Retinal pigment epithelial cell (primary cell): ENCODE measurements at places on chromosomes 2 and 18.

GRCh38 chr2:58571181-58571852 lies 330.2 kb upstream of the FANCL start:
- peak; percentile 65 for DNase-seq

- DNase-seq = no peak
Measured at GRCh38 chr18:68267583-68267982, 447.3 kb downstream of the TMX3 start.

- no peak for DNase-seq
Measured at GRCh38 chr2:12722447-12723316, 5.9 kb downstream of the TRIB2 start.

DNA sequence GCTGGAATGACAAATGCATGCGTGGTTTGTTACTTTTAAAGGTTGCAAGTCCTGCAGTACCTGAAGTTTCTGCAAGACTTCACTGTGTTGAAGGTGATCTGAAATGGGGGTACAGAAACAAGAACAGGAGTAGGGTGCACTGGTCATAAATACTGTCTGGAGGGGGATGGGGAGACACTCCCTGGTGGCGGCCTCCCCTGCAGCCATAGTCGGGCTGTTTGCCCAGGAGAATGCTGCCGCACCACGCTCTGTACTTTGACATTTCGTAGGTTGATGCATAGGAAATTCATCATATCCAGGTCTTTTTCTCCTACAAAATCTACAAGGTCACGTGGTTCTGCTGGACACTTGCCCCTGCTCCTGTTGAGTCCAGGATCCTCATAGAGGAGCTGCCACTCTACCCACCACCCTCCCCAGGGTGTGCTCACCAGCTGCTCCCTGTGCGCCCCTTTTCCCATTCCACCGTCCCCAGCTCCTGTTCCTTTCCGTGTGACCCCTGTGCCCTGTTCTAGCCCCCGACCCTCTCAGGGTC lies 103.8 kb downstream of the RNF144A start:
- no peak for DNase-seq

DNA sequence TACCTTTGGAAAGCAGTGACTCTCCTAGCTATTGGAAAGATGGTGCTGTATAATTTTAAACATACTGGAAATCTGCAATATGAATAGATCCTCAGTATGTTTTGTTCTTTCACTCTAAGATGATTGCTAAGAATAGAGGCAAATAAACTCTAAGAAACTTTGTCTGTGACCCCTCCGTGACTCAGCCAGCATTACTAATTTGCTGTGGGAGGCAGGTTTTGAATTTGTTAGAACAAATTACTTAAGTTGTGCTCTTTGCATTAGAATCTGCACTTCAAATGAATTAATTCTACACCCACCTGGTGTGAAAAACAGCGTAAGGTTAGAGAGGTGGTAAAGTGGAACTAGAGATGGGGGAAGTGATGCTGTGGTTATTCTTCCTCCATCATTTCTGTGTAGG lies 142.2 kb downstream of the RAPGEF4 start:
- DNase-seq = no peak

DNA sequence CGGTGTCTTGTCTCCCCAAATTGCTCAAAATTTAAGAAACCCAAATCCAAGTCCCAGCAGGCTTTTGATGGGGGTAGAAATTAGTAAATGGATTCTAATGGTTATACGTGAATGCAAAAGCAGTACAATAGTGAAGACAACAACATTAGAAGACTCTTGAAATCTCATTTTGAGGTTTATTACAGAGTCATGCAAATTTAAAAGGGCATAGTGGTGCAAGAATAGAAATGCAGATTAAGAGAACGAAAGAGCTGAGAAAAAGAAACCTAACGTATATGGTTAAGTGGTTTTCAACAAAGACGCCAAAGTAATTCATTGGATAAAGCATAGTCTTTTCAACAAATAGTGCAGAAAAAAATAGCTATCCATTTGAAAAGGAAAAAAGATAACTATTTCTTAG lies 33.2 kb upstream of the CXXC1 start:
- no peak for DNase-seq

DNA sequence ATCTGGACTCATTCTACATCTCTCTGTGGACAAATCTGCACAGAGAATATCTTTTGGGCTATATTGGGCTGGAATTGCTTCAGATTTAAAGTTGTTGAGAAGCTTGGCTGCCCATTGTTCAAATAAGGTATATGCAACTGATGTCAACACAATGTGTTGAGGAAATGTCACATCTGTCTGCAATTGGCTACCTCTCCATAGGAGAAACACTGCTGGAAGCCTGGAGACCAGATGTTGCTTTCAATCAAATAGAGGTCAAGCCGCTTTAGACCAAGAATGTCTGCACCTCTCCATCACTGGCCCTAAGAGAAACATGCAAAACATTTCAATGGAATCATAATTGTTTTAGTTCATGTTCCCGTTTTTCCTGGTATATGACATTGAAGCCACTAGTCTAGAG lies 720.2 kb downstream of the SLC4A3 start:
- no peak for DNase-seq

DNA sequence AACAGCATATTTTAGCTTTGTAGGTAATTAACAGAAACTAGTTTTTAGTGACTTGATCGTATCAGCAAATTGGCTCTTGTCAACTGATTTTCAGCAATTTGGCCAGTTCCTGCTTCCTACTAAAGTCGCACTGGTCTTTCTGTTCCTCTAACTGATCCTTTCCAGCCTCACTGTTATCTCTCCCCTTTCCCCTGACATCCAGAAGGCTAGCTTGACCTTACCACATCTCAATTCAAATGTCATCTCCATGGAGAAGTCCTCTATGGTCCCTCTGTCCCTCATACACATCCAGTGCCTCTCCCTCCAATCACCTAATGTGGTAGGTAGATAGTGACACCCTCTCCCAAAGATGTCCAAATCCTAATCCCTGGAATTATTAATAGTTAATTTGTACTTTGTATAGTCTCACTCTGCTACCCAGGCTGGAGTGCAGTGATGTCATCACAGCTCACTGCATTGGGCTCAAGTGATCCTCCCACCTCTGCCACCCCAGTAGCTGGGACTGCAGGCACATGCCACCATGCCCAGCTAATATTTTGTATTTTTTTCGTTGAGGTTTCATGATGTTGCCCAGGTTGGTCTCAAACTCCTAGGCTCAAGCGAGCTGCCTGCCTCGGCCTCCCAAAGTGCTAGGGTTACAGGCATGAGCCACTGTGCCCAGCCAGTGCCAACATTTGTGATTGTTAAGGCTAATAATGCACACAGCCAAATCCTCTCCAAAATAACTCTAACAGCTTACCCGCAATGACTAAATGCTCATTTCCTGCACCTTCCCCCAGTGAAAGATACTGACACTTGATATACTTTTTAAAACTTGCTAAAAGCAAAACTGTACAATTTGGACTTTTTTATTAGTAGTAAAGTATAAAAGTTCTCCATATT lies 16.9 kb downstream of the PSTPIP2 start:
- no peak for DNase-seq
